ENCODE measurements at places on chromosomes 3 and 15.

GRCh38 chr15:45122719-45123118 lies 7.0 kb downstream of the DUOXA1 start:
- no peak for DNase-seq

- DNase-seq = no peak
Measured at GRCh38 chr15:68561171-68561900, 17.5 kb upstream of the CORO2B start.

DNA sequence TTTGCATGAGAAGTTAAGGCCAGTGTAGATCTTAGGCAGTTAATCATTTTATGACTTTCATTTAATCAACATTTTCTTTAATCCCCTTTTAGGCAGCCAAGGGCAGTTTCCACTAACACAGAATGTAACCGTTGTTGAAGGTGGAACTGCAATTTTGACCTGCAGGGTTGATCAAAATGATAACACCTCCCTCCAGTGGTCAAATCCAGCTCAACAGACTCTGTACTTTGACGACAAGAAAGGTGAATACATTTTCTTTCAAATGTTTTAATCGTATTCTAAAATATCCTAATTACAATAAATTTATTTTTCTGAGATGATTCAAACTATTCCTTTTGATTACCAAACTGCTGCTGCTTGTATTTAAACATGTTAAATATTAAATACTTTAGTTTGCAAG lies 843.2 kb downstream of the CADM2 start:
- no peak for DNase-seq

DNA sequence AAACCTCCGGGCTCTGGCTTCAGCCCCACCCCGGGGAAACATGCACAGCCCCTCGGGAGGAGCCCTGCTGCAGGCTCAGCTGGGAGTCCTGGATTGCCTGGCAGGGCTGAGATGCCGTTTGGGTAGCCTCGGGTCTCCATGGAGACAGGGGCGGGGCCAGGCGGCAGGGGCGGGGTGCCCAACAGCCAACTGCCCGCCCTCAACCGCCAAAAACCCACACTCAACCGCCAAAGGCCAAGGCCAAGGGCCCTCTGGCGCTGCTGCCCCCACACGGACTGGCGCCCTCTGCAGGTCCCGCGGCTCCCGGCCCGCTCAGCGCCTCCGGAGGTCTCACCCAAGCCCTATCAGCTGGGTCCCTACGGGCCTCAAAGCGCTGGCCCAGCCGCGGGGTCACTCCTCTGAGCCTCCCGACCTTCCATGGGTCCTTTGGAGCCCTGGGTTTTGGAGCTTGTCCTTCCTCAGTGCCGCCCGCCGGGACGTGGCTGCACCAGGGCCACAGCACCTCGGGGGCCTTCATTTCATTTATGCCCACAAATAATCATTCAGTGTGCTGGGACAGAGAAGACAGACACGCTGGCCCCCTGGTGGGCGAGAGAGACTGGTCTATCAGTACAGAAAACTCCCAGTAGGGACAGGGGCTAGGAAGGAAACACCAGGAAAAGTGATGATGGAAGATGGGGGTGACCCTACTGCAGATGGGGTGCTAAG lies 33.5 kb upstream of the ACAD9 start:
- peak; percentile 86 for DNase-seq

- DNase-seq = no peak
Measured at GRCh38 chr3:40143283-40144090, 166.0 kb upstream of the EIF1B start.

DNA sequence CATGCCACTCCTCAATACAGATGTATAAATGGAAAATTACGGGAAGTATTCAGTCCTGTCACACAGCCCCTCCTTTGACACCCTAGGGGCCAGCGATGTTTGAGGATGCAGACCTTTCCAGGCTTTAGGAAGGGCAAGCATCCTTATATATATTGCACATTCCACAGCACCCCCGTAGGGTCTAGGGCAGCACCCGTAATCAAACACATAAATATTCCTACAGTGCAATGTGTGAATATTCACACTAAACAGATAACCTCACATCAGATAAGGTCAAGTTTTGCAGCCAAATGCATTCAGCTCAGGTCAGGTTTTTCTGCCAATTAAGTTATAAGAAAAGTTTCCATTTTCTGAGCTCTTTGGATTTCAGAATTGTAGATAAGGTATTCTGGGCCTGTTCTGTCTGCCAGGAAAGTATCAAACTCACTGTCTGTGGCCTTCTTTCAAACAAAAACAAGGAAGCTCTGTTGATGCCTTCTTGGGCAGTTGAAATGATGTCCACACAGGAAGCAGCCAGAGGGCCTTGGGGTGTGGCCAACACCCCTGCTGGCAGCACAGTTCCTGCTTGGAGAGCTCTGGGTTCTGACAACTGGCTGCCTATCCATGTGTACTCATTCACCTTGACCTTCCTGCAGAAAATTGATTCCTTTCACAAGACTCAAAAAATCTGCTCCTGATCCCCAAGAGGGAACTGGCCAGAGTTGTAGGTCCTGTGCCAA lies 427.0 kb downstream of the NTRK3 start:
- no peak for DNase-seq

- no peak for DNase-seq
Measured at GRCh38 chr15:99123713-99124451, 19.0 kb downstream of the SYNM start.

DNA sequence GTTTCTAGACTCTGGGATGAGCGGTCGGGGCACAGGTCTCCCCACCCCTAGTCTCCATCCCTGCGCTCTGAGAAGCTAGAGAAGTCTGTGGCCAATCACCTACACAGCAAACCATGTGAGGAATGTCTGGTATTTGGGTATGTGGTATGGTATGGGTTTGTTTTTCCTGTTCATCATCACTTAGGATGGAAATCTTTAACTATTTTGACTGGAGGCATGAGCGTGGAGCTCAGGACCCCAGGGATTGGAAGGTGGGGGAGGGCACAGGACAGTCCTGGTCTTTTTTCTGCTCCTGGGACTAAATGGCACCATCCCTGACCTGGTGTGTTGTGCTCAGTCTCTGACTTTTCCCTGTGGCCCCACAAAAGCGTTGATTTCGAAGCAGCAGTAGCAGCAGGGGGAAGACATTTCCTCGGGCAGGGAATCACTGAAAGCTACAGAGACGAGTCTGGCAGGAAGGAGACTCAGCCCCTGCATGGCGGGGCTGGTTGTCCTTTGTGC lies 191.7 kb upstream of the TPM1 start:
- DNase-seq = no peak

GRCh38 chr3:141272906-141273662 lies 41.5 kb downstream of the PXYLP1 start:
- DNase-seq = no peak

DNA sequence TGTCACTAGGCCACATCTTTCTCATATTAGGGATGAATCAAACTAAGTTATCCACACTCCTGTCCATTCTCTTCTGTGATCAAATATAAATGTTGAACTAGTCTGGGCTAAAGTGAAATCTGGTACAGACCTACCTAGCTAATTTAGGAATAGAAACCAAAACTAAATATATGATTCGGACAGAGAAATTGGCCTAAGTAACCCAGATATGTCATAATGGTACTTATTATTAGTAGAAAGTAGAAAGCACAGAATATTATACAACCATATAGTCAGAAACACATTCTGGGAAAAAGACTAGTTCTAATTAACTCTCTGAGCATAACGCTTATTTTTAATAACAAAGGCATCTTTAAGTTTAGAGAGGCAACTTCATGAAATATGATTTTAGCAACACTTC lies 389.0 kb downstream of the LSAMP start:
- DNase-seq = no peak

- DNase-seq = no peak
Measured at GRCh38 chr3:13079051-13079450, 5.8 kb upstream of the IQSEC1 start.

- no peak for DNase-seq
Measured at GRCh38 chr15:85379403-85380131, 836 bp upstream of the AKAP13 start.

DNA sequence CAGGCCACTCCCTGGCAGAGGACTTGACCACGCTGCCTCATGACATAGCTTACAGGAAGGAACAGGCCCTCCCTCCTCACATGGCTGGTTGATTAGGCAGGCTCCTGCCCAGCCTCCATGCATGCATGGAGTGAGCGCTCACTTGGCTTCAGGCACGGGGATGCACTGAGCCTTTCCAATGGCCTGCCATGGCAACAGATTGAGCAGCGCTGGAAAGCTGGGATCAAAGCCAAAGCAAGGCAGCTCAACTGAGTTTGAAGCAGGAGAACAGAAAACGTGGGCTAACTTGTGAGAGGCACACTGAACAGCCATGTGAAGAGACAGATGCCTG lies 5.9 kb upstream of the GRAMD2A start:
- no peak for DNase-seq

DNA sequence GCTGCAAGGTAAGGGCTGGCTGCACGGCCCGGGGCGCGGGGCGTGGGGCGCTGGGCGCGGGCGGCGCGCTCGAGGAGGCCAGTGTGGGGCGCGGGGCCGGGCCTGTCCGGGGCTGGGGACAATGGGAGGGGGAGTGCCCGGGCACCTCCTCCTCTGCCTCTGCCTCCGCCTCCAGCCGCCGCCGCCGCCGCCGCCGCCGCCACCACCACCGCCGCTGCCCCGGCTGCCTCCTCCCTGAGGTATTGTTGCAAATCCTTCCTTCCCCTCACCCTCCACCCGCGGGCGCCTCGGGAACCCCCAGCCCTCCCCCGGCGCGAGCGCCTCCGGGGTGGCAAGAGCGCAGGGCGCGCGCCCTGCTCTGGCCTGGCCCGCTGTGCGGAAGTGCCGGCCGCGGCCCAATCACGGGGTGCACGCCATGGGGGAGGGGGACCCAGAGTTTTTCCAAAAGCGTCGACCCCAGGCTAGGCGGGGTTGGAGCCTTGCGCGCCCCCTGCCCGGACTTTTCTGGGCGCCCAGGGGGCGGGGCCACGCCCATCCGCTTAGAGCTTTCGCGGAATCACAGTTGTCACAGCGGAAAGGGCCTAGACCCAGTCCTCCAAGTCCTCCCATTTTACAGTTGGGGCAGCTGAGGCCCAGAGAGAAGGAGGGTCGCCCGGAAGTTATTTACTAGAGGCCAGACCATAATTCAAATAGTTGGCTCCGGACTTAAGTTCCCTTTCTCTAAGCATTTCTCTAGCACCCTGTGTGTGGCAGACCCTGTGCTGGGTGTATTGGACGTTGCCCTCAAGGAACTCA lies at the start of gene LPP:
Gene LPP (plus strand): TSS at position 144 of the 795 bp plus-strand sequence. CDS start 251,964 bp downstream, outside the sequence.
- DNase-seq = peak; percentile 59

DNA sequence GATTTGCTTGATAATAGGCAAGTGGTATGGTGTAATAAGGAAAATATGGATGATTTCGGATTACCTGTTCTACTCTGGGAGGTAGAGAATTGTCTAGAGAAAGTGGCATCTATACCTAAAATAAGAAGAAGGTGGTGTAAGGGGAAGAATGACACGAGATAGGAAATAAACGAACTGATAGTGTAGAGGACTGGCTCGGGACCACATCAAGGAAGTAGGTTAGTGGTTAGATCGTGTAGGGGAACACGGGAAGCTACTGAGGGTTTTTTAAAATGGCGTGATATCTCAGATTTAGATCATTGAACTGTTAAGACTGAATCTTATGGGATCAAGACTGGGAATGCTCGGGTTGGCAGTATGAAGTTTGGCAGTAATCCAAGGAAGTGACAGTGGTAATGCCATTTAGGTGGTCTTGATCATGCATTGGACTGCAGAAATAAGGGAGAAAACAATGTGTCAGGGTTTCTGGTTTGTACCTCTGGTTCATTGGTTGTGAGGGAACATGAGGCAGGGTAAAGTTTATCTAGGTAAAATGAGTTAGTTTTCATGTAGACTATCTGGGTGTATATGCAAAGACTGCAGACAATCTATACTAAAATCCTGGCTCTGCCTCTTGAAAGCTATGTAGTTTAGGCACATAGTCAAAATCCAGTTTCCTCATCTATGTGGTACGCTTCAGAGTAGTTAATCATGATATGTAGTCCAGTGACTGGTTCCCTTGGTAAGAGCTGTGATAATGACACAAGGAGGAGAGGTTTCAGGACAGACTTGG lies 7.4 kb downstream of the RPL14 start:
- no peak for DNase-seq

DNA sequence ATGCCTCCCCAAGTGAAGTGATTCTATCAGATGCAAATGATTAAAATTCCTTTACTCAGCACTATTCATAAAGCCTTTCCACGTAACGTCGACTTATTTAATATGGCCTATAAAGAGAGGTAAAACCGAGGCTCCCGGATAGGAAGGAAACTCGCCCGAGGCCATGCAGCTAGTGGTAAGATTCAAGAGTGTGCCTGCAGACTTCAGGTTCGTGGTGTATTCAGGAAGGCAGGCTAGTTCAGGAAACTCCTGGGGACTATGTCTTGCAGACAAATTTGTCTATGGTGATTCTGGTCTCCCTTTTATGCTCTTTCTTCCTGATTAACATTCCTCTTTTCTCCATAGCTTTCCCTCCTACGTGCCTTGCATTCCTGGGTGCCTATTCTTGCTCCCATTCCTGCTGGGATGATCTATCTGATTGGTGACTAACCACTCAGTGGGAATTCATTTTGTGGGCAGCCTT lies 150.7 kb downstream of the SST start:
- DNase-seq = no peak

DNA sequence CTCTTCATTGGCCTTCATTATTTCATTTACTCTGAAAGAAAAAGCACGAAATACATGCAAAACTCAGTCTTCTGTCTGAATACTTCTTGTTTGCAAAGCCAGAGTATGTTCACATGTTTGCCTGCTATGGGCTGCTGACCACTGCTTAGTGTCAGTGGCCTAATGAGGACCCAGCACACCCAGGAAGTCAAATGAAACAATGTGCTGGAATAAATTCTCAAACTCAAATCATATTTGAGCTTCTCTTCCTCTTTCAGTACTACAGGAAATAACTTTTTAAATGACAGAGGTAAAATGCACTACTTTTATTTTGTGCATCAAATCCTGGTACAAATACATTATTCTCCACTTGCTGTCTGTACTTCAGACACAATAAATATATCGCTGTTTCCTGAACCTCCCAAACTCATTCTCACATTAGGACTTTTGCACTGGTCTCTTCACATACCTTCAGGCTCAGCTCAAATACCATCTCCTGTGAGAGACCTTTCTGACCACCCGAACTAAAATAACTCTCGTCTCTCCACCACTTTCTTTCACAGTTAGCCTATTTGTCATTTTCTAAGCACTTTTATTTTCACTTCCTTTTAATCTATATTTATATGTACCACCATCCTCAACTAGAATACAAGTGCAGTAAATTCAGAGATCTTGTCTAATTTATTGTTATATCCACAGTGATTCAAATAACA lies 176.8 kb downstream of the TUSC7 start:
- DNase-seq = no peak

DNA sequence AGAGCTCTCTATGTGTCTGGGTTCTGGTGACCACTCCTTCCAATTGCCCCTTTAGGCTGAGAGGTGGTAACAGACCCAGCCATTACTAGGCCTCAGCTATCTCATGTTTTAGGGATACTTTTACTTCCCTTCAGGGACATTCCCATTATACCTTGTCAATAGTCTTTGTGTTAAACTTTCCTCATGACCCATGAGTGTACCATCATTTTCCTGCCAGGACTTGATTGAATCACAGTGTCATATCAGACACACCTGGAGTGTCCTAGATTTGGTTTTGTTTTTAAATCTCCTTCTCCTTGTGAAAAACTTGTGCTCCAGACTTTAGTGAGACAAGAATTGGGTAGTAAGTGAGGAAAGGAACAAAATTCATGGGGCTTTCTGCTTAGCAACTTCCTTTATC lies 136.6 kb downstream of the KCNAB1 start:
- DNase-seq = no peak
